ENCODE measurements at places on chromosomes 5 and 9.

DNA sequence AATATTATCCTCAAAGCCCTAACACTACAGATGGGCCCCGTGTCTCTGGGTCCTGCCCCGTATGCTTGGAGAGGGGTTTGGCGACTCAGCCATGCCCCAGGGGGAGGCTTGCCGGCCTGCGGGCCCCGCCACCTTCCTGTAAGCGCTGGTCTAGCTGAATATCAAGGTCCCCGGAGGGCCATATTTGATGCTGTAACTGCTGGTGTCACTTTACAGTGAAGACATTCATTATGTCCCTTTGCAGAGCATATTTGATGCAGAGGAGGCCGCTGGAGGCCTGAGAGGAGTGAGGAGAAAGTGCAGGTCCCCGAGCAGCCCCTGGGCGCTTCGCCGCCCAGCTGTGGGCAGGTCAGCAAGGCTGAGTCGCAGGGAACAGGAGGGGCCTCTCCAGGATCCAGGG, 16.8 kb downstream of the IRX4 start:
- no peak for DNase-seq

GRCh38 chr9:92947268-92948037, at the start of gene FGD3:
Gene FGD3, plus strand, starts transcription at chr9:92947523. Its CDS starts 28,734 bp downstream, at chr9:92976257.
- peak; percentile 71 for DNase-seq

GRCh38 chr9:4661165-4661564, 929 bp upstream of the PLPP6 start:
- no peak for DNase-seq

- DNase-seq = no peak
Measured at GRCh38 chr9:22529426-22530199, 83.0 kb downstream of the DMRTA1 start.

DNA sequence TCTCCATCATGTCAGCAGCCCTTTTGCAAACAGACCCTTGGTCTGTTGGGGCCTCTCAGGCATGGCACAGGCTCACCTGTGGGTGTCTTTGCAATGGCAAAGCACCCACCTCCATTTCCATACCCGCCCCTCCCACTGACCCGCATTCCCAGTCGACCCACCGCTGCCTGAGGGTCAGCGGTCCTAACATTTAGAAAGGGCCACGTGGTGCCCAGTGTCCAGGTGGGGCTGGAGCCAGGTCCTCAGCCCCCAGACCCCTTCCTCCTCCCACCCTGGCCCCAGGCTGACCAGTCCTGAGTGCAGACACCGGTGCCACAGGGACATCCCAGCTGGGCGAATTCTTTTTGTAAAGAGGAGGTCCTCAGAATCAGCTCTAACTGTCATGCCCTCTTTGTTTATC, 43.3 kb upstream of the CEP72 start:
- no peak for DNase-seq

GRCh38 chr9:133990366-133991213, 1.5 kb downstream of the VAV2 start:
- no peak for DNase-seq

- DNase-seq = no peak
Measured at GRCh38 chr5:178464431-178465048, 125.7 kb downstream of the COL23A1 start.

- DNase-seq = no peak
Measured at GRCh38 chr9:30534896-30535295, 1849.5 kb upstream of the ACO1 start.

DNA sequence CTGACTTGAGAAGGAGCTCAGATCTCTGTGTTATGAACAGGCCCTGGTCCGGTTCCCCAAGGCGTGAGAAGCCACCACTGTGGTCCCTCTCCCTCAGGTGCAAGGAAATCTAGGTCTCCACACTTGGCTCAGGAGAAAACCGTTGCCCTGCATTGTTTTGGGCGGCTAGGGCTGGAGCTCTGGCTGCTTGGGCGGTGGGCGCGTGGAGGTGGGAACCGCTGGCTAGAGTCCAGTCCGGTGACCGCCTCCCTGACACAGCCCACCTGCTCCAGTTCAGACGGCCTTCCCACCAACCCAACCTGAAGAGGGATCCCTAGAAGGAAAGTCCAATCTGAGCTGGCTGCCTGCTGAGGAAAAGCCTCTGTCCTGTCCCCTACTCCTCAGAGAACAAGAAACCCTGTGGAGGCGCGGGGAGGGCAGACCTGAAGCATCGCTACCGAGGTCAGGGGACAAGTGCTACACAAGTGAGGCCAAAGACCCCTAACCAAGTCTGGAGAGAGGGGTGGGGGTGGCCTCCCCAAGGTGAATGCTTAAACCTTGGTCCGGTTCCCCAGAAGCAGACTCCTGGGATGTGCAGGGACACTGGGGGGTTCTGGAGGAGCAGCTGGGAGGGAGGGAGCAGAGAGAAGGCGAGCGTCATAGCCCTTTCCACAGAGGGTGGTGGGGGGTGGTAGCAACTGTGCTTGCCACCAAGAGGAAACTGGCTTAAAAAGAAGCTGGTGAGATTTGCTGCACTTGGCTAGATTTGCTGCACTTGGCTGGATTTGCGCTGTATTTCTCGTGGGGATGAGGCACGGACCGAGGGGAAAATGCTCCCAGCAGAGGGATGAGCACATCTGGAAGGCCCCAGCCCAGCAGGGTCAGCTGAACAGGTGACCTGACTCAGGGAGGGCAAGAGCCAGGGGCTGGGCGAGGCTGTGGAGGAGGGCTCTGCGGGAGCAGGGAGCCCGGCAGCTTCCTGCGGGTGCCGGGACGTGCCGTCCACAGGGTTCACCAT, 65.2 kb downstream of the RAPGEF1 start:
- no peak for DNase-seq

- no peak for DNase-seq
Measured at GRCh38 chr5:39717176-39717897, 292.6 kb upstream of the DAB2 start.

GRCh38 chr9:82489201-82489821, 500.7 kb downstream of the SPATA31D1 start:
- DNase-seq = no peak

GRCh38 chr5:56148453-56148971, 84.6 kb downstream of the ANKRD55 start:
- peak; percentile 85 for DNase-seq

DNA sequence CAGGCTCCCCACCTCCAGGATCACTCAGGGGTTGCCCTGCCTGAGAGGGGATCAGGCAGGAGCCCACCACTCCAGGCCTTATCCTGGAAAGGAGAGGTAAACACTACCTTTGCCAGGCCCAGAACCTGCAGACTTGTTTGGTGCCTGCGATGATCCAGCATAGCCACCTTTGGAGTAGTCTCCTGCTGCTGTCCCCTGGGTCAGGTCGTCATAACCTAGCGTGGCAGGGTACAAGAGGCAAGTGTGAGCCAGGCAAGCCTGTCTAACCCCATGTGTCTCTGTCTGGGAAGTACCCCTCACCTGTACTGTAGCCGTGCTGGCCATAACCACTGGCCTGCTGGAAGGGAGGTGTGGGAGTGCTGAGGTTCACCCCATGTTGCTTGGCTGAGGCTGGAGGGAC, 106.1 kb downstream of the UBE2R2 start:
- DNase-seq = no peak

DNA sequence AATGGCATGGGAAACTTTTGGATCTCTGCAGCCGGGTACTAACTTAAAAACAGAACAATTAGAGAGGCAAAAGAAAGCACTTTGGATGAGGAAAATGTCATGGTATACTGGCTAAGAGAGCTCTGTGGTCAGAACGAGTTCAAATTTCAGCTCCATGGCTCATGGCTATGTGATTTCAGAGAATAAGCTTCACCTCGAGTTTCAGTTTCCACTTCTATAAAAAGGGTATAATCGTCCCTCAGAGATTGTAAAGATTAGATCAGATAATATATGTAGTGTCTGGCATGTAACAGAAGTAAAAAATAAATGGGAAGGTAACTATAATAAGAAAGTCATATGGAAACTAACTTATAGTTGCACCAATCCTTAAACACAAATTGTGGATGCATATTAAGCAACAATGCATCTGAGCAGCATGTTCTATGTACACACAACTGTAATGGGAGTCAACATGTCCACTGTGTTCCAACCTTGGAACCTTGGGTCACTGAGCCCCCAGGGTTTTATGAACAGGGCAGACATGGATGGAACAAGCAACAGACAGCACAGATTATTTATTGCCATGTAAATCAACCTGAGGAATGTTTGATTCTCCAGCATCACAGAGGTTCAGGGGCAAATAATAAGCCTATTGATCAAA, 145.4 kb downstream of the MAPKAP1 start:
- DNase-seq = no peak

- no peak for DNase-seq
Measured at GRCh38 chr5:34576891-34577666, 79.0 kb upstream of the RAI14 start.

DNA sequence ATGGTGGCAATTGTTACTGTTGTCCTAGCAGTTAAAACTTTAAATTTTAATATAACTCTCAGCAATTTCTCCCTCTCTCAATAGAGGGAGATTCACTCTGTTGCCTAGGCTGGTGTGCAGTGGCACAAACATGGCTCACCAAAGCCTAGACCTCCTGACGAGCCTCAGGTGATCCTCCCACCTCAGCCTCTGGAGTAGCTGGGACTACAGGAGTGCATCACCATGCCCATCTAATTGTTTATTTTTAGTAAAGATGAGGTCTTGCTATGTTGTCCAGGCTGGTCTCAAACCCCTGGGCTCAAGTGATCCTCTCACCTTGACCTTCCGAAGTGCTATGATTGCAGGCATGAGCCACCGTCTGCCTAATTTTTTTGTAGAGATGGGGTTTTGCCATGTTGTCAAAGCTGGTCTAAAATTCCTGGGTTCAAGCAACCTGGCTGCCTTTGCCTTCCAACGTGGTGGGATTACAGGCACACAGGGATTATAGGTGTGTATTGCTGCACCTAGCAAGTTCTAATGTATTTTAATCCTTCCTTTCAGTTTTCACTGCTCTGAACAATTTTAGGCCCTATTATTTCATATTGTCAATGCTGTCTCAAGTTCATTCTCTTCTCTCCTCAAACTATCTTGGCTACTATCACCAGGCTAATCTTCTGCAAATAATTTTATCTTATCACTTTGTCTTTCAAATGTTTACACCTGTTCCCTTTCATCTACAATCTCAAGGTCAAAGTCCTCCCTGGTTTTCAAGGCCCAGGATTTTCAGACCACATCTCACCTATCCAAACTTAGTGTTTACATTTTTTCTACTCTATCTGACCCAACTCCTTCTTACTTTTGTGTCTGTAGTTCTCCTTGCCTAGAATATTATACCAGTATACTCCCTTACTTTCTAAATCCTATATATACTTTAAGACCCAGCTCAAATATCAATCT, 18.9 kb downstream of the ALDH1A1 start:
- DNase-seq = no peak

DNA sequence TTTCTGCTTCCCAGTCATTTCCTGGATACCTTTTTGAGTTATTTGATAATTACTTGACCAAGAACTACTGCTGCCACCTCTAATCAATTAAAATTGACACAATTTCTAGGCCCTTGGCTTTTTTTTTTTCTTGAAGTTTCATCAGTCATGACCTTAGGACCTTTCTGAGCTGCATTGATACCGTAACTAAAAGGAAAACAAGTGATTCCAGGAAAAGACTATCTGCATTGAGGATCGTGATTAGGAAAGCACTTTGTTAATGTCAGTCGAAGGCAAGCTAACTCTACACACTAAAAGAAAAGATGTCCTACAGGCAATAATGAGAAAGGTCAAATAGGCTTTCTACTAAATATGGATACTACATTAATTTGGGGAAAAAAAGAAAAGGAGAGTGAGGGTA, 69.9 kb downstream of the ARSB start:
- no peak for DNase-seq

DNA sequence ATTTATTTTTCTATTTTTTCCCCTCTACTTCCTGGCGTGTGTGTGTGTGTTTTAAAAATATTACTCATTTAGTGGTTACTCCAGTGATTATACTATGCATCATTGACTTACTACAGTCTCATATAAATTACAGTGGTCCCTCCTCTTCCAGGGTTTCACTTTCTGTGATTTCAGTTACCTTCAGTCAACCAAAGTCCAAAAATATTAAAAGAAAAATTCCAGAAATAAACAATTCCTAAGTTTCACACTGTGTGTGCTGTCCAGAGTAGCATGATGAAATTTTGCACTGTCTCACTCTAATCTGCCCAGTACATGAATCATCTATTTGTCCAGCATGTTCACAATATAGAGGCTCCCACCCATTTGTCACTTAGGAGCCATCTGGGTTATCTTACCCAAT, 47.4 kb upstream of the CCDC112 start:
- no peak for DNase-seq

- no peak for DNase-seq
Measured at GRCh38 chr9:90022474-90022873, 417.7 kb downstream of the GADD45G start.

DNA sequence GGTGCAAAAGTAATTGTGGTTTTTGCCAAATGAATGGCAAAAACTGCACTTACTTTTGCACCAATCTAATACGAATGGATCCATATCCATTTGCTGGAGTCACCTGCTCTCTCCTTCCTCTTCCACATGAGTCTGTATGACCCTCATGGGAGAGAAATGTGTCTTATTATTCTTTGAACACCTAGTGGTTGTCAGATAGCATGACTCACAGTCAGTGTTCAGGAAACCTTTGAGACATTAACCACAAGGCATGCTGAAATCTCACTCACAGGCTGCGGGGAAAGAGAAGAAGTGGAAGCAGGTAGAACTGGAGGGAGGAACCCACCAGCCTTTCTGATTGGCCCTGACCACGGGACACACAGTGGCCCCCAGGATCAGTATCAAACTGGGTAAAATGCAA, 222.8 kb upstream of the KLF4 start:
- no peak for DNase-seq

- DNase-seq = no peak
Measured at GRCh38 chr5:14097998-14098471, 45.1 kb upstream of the TRIO start.

GRCh38 chr9:79616013-79616412, 44.2 kb downstream of the TLE4 start:
- DNase-seq = no peak

DNA sequence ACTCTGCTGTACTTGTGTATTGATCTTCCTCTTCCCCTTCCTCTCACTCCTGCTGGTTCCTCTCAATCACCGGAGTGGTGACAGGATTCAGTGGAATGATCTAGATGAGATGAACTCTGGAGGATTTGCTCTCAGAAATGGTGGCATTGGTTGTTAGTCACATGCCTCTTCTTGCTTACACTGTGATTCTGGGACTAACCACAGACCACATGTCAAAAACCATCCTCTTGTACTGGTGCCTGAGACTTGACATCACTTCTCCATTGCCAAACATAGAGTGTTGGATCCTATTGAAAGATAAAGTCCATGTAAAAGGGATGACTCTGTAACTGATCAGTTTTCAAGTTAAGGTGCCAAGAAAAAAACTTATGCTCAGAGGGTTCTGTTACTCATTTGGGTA, 506.5 kb downstream of the DMAC1 start:
- no peak for DNase-seq

DNA sequence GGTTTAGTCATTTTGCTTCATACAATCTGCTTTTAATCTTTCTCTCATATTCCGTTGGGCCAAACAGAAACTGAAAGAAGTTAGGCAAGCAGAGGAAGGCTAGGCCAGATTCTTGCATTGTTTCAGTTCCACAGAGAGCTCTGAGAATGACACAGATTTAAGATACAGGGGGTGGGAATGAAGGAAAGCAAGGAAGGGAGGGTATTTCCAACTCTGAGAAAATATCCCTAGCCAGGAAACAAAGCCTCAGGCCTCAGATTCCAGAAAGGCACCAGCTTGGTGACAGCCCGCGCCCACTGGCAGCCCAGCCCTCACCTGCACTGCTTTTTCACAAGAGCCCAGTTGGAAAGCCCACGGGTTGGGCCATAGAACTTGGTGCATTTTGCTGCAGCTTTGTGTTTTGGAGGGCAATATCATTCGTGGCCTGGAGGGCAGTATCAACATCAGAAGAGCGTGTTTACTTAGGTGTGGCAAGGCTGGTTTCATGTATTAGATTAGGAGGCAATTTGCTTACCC, 63.5 kb downstream of the ENC1 start:
- peak; percentile 12 for DNase-seq

GRCh38 chr9:121388140-121388905, 18.3 kb upstream of the STOM start:
- DNase-seq = no peak
